ENCODE measurements at places on chromosomes 1 and 21.

DNA sequence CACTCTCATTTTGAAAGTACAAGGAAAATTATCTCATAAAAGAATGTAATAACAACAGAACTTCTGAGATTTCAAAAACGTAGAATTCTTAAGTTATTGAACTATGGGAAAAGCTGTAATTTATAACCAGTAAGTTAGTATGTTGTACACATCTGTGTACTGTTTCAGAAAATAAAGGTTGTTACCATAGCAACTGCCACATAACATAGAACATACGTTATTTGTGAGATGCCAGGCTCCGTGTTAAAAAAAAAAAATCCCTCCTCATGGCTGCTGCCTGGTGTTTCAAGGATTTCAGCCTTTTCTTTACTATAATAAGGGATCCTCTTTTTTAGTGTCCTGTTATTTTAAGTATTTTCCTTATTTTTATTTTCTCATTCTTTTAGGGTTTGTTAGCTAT is 79.5 kb downstream of the RWDD3 start:
- DNase-seq = no peak

DNA sequence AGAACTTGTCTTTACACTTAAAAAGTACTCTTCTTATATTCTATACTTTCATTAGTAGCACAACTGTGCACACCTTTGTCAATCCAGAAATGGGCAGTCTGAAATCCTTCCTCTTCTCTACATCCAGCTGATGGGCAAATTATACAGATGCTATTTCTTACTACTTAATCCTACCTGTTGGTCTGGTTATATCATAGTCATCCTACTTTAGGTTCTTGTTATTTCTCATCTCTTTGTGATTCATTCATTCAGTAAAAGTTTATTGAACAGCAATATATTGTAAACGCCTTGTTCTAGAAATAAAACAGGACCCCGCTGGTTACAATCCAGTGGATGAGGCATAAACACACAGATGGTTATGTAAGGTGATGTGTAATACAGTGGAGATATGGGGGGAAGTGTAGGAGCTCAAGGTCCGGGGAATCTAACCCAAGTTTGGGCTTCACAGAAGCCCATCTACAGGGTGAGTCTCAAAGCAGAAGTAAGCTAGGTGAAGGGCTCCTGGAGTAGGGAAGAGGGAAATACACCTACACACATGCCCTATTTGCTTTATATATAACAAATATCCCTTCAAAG is 11.8 kb upstream of the FUBP1 start:
- no peak for DNase-seq

DNA sequence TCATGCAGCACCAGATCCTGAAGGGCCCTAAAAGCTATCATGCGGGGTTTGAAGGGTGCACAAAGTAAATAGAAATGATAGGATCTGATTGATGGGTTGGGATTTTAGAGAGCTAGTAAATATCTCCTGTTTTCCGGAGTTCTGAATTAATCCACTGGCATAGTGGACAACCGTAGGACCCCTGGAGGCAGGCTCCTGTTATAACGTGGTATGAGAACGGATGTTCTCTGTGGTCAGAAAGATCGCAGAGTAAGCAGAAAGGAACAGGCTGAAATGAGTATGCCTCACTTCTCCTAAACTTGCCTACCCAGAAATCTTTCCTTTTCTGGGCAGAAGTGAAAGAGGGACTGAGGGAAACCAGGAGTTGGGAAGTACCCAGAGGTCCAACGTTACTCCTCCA is 470.8 kb downstream of the AJAP1 start:
- DNase-seq = no peak

GRCh38 chr1:175679981-175680652 is 63.3 kb downstream of the TNR start:
- peak; percentile 73 for DNase-seq

DNA sequence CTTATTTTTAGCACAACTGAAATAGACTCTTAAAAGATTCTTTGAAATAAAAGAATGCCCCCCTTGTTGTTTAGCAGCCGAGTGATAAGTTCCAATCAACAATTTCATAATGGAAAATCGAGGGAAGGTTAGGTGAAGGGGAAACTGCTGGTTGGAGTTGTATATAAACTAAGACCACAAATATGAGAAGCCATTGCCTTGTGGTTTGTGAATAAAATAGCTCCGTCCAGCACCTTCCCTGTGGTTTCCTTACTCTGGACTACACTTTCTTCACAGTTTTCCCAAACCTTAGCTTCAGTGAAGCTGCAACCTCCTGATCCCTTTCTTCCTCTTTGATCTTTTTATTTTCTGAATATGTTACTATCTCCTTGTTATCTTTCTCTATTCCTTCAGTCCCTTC is 6.7 kb upstream of the RAB3GAP2 start:
- DNase-seq = no peak

DNA sequence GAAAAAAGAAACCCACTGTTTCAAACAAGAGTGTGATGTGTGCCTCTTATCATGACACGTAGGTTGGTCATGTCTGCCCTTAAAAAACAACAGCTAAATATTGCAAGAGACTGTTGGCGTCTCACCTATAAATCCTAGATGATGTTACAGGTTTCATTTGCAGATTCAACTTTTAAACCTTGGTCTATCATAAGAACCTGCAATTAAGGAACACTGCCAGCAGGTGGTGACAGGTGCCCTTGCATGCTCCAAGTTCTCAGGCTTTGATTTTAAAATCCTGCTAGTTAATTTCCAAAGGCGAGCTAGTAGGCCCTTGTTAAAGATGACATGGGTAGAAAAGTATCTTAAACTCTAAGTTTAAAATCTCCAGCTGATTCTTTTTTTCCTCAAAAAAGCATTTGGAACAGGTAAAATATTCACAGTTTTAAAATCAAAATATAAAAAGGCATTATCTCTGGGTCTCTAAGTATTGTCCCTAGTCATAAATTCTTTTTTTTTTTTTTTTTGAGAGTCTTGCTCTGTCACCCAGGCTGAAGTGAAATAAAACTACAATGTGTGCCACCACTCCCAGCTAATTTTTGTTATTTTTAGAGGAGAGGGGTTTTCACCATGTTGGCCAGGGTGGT is 39.1 kb downstream of the CLSTN1 start:
- peak; percentile 39 for DNase-seq

- DNase-seq = no peak
These were observed 1490.8 kb downstream of the BRINP3 start for GRCh38 chr1:188986745-188987417.

GRCh38 chr1:230356190-230356589 is 69.9 kb downstream of the PGBD5 start:
- no peak for DNase-seq

- no peak for DNase-seq
These were observed 45.4 kb downstream of the SLC45A1 start for GRCh38 chr1:8363186-8363766.

DNA sequence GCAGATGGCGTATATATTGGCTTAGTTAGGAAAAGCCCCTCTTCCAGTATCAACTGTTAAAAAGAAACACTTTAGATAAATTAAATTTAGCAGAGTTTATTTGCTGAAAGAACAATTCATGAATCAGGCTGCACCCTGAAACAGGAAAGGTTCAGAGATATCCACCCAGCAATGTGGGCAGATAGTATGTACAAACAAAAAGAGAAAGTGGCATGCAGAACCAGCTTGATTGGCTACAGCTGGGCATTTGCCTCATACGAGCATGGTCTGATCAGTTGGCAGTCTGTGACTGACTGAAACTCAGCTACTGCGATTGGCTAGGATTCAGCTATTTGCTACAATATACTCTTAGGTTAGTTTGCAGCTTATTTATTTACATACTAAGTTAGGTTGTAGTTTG is 98.2 kb downstream of the ZC3H11B start:
- no peak for DNase-seq

GRCh38 chr1:243658594-243659105 is 191.4 kb downstream of the AKT3 start:
- no peak for DNase-seq

GRCh38 chr1:171917331-171917730 is 76.0 kb downstream of the DNM3 start:
- DNase-seq = no peak

GRCh38 chr1:162305969-162306368 is 70.7 kb downstream of the SPATA46 start:
- no peak for DNase-seq

DNA sequence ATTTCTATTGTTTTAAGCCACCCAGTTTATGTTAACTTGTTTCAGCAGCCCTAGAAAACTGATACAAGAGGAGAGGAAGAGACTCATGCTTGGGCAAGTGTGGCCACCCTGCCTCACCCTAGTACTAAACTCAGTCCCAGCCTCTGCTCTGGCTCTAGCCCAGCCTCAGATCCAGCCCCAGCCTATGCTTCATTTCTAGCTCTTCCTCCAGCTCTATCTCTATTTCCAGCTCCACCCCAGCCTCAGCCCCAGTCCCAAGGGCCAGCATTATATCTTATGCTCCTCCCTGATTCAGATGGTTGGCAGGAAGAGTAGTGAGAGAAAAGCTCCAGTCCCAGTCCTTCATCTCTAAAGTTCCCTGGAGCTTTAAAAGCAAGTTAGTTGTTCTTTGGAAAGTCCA is 535.5 kb downstream of the PTPRC start:
- no peak for DNase-seq

GRCh38 chr1:222798116-222798515 is 16.7 kb upstream of the DISP1 start:
- DNase-seq = no peak

GRCh38 chr21:15430023-15430422 is 299.8 kb upstream of the USP25 start:
- no peak for DNase-seq

DNA sequence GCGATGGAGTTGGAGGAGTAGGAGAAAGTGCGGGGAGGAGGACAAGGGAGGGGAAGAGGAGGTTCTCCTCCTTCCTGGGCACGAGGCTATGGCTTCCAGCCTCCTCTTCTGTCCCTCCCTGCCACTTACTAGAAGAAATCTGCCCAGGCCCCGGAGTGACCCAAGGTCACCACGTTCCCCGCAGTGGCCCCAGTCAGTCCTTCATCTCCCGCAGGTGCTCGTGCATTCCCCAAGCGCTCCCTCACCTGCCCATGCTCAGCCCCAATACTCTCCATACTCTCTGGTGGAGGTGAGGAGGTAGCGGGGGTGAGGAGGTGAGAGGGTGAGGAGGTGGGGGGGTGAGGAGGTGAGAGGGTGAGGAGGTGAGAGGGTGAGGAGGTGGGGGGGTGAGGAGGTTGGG is 85.4 kb downstream of the CCDC185 start:
- DNase-seq = no peak

GRCh38 chr1:179026813-179027669 is 1.3 kb downstream of the FAM20B start:
- DNase-seq = no peak

GRCh38 chr1:150512846-150513245 is 2.7 kb upstream of the FALEC start:
- DNase-seq = no peak

- DNase-seq = peak; percentile 74
These were observed 104.2 kb downstream of the SIM2 start for GRCh38 chr21:36803051-36803645.

DNA sequence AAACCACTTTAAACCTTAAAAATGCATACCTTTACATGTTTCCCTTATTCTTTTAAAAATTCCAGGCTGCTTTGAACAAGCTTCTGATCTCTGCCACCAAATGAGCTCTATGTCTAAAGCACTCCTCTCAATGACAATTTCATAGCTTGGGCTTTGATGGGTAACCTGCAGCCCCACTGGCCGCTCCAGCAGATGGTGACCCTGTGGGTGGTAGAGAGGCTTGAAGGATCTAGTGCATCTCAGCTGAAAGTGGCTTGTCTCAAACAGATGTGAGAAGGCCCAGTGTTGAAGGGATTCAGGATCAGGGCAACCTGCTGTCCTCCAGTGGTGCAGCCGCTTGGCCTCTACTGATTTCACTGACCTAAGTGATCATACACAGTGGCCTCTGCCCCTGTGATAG is 84.7 kb upstream of the IRF2BP2 start:
- no peak for DNase-seq

GRCh38 chr1:161324020-161324419 is 9.8 kb downstream of the SDHC start:
- no peak for DNase-seq

DNA sequence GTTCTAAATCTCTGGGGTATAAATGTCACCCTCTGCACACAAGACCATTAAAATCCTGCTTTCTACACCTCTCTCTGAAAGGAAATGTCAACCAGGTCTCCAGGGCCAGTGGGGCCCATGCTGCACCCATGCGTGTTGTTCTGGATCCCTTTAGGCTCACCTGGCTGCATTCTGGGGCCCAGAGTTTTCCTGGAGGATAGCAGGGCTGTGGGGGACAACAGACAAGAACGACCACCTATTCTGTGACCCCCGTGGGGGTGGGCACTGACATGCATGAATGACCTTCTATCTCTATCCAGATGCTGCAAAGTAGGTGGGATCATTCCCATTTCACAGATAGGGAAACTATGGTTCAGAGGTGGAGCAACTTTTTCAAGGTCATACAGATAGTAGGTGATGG is 41.6 kb downstream of the TNNT2 start:
- no peak for DNase-seq

GRCh38 chr1:154856544-154856943 is 13.5 kb downstream of the KCNN3 start:
- DNase-seq = no peak

DNA sequence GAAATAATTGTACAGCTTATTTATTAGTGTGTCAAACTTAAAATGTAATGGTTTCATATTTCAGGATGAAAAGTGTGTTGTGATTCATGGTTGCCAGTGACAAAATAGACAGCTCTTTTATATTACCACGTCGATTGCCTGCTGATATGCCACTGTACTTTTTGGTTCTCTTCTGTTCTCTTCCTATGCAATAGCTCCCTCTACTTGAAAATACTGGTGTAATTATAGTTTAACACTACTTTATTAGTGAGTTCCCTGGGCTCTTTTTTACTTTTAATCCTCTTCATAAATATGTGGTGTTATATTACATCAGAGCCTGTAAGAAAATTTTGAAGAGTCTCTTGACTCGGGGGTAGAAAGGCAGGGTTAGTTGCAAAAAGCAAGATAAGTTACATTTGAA is 111.3 kb downstream of the PATJ start:
- DNase-seq = no peak

- DNase-seq = no peak
These were observed 85.4 kb upstream of the TIAM1 start for GRCh38 chr21:31429506-31429905.

DNA sequence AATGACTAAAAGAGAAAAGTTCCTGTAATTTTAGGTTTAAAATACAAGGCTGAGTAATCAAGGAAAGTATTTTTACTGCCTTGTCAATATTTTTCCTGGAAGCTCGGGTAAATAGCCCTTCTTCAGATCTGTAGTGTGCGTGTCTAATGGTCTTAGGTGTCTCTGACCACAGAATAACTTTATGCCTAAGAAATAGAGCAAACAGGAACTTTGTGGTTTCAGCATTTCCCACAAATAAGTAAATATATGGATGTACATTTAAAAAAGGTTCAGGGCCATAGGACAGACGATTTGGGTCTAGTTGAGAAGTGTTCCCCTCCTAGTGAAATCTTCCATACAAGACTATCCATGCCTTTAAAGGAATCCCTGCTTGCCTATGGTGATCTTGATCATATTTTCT is 107.0 kb downstream of the ZC3H11B start:
- DNase-seq = no peak
